ENCODE measurements at places on chromosomes 7 and 10. TPM values are rescaled to one million over a fixed set of nuclear protein-coding genes. Genes with fewer than 3 reads are reported as not detected.

DNA sequence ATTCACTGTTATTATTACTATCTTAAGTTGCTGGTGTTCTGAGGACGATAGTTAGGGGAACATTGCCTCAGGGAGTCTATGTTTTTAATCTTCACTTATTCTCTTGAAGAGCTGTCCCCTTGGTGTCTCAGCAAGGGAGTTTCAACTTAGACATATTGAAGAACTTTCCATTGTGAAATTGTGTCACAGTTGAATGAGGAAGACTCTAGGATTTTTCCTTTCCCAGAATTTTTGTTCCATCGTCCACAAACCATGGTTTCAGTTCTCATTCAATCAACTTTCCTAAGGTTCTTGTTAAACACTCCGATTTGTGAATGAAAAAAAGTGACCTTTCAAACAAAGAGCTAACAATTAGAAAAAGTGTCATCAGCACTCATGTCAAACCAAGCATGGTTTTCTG, 128.3 kb downstream of the GATA3 start:
- DNase-seq: no peak
- H3K36me3 ChIP-seq: no peaks in the 10 kb centered on the region
- no peaks in the 10 kb centered on the region for H3K4me1 ChIP-seq
- H3K4me3 ChIP-seq: no peak overlapping the region
- H3K27me3 ChIP-seq: no peaks in the 10 kb centered on the region

DYNC1I1 gene
- total RNA-seq: not detected

C1QL3 gene
- total RNA-seq: not detected

LIPF gene
- not detected for total RNA-seq

- no peak overlapping the region for H3K27ac ChIP-seq
- no peaks in the 10 kb centered on the region for H3K27me3 ChIP-seq
- peaks cover 4% of the 10 kb centered on the region for H3K4me1 ChIP-seq
- H3K36me3 ChIP-seq: no peaks in the 10 kb centered on the region
Measured at GRCh38 chr7:117163101-117163500, 159.8 kb downstream of the WNT2 start.

PNLIPRP3 gene
- not detected for total RNA-seq

DIP2C gene
- total RNA-seq: 8.6 TPM

- H3K4me3 ChIP-seq: peak overlapping the region; percentile 93
- H3K27ac ChIP-seq: peak overlapping the region; percentile 58
- H3K36me3 ChIP-seq: no peaks in the 10 kb centered on the region
- peaks cover 11% of the 10 kb centered on the region for H3K27me3 ChIP-seq
- peaks cover 6% of the 10 kb centered on the region for H3K4me1 ChIP-seq
Measured at GRCh38 chr7:129188892-129189660, 643 bp downstream of the SMO start.

DNA sequence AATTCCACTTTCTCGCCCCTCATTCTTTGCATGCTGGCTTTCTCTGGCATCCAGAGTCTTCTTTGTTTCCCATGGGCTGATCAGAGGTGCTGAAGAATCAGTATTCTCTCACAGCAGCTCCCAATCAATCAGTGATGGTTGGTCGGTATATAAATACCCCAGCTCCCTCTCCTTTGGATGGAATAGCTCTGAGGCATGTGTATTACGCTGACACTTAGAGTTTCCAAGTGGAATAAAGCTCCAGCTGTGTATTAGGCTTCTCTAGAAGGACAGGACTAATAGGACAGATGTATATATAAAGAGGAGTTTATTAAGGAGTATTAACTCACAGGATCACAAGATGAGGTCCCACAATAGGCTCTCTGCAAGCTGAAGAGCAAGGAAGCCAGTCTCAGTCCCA, 218.3 kb upstream of the GRB10 start:
- H3K27me3 ChIP-seq: peaks cover 5% of the 10 kb centered on the region
- no peak overlapping the region for H3K27ac ChIP-seq
- no peak for DNase-seq
- no peaks in the 10 kb centered on the region for H3K4me1 ChIP-seq

MCU gene
- 36.2 TPM for total RNA-seq

DRGX gene
- not detected for total RNA-seq

SPDYE6 gene
- total RNA-seq: not detected

MET gene
- total RNA-seq: 68.0 TPM

GRCh38 chr10:74500816-74501215, 325.6 kb upstream of the KAT6B start:
- H3K4me1 ChIP-seq: peaks cover 12% of the 10 kb centered on the region
- H3K27me3 ChIP-seq: no peaks in the 10 kb centered on the region
- peak; percentile 60 for DNase-seq
- H3K4me3 ChIP-seq: no peak overlapping the region
- H3K27ac ChIP-seq: peak overlapping the region; percentile 24

GRCh38 chr10:42975558-42976340, 101.1 kb upstream of the RET start:
- no peak for DNase-seq
- H3K4me3 ChIP-seq: no peak overlapping the region
- H3K36me3 ChIP-seq: no peaks in the 10 kb centered on the region
- peaks cover 4% of the 10 kb centered on the region for H3K27me3 ChIP-seq

DNA sequence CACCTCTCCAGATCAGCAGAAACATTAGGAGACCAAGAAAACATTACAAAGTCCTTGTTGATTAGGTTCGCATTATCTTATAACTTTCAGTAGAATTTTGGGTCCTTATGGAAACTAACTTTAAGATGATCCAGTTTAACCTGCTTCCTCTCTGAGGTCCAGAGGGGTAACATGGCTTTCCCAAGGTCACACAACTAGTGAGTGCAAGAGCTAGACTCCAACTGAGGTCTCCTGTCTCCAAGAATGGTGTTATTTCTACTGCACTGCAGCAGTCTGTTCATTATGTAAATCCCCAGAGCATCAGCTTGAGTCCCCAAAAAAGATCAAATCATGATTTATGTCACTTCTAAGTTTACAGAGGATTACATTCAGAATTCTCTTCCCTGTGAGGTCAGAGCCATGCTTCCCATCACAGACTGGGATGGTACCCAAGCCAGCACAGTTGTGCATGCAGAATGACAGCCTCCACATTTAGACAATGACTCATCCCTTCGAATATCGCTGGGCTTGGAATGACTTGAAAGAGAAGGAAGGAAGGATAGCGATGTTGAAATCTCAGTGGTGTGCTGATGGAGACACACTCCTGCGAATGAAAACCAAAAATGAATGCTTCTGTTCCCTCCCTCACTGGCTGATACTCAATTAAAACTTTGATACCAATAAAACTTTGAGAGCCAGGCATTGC, 163.1 kb upstream of the PLXNA4 start:
- H3K27ac ChIP-seq: no peak overlapping the region
- no peak overlapping the region for H3K4me3 ChIP-seq
- peaks cover 4% of the 10 kb centered on the region for H3K4me1 ChIP-seq
- peak; percentile 93 for DNase-seq
- no peaks in the 10 kb centered on the region for H3K36me3 ChIP-seq

DNA sequence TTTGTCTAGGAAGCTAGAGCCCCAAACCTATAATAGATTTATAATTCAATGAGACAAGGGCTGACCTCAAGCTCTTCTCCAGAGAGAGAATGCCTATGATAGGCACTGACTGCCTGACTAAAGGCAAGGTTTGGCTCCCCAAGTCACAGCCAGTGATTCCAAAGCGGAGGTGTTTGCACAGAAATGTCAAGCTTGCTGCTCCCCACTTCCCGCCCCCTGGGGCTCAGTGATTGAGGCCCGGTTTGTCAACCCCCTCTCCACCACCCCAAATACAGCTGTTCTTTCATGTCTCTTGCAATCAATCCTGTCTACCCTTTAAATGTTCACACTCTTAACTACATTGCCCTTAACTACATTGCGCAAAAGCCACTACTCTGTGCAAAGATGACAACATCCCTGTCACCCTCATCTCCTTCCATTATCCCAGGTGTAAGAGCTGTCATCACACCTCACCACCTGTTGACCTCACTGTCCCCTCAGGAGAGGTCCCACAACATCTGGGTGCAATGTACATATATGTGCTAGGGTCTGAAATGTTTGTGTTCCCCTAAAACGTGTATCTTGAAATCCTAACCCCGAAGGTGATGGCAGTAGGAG, 58.0 kb downstream of the NUDCD3 start:
- H3K4me3 ChIP-seq: no peak overlapping the region
- H3K27ac ChIP-seq: no peak overlapping the region
- H3K36me3 ChIP-seq: peaks cover 3% of the 10 kb centered on the region

- no peak overlapping the region for H3K27ac ChIP-seq
- H3K4me1 ChIP-seq: peaks cover 3% of the 10 kb centered on the region
- no peaks in the 10 kb centered on the region for H3K36me3 ChIP-seq
- peak overlapping the region; percentile 23 for H3K4me3 ChIP-seq
Measured at GRCh38 chr7:151018421-151019129, 5.7 kb downstream of the ATG9B start.

FGFBP3 gene
- total RNA-seq: under 0.01 TPM

USP6NL gene
- 11.9 TPM for total RNA-seq

GRCh38 chr7:6049780-6050179, 18.6 kb downstream of the ANKRD61 start:
- H3K27me3 ChIP-seq: no peaks in the 10 kb centered on the region
- H3K27ac ChIP-seq: no peak overlapping the region
- no peak for DNase-seq
- H3K4me3 ChIP-seq: no peak overlapping the region

RSPH10B2 gene
- not detected for total RNA-seq

GRCh38 chr7:22832401-22832800, 9.8 kb upstream of the TOMM7 start:
- peaks cover 12% of the 10 kb centered on the region for H3K4me1 ChIP-seq
- no peaks in the 10 kb centered on the region for H3K27me3 ChIP-seq
- H3K27ac ChIP-seq: peak overlapping the region; percentile 54
- H3K4me3 ChIP-seq: no peak overlapping the region
